ENCODE measurements at places on chromosomes 13 and 19.

DNA sequence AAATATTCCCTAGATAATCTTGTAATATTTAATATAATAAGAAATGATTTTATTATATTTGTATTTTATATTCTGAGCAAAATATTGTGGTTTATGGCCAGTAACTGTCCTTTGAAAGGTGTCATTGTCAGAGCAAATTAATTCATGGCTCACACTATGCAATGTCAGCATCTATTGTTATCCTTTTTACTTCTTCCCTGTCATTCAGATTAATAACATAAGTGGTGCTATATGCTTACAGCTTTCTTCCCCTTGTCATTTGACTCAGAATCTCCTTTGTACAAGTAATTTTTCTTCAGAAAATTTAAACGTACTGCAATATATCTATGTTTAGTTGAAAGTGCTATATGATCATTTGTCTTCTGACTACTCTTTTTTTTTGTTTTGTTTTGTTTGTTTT is 1738.2 kb upstream of the MIR17HG start:
- no peaks in the 10 kb centered on the region for H3K27me3 ChIP-seq
- no peaks in the 10 kb centered on the region for H3K36me3 ChIP-seq
- no peak overlapping the region for H3K27ac ChIP-seq
- H3K4me3 ChIP-seq: no peak overlapping the region
- H3K4me1 ChIP-seq: peaks cover 12% of the 10 kb centered on the region
- DNase-seq: no peak

DNA sequence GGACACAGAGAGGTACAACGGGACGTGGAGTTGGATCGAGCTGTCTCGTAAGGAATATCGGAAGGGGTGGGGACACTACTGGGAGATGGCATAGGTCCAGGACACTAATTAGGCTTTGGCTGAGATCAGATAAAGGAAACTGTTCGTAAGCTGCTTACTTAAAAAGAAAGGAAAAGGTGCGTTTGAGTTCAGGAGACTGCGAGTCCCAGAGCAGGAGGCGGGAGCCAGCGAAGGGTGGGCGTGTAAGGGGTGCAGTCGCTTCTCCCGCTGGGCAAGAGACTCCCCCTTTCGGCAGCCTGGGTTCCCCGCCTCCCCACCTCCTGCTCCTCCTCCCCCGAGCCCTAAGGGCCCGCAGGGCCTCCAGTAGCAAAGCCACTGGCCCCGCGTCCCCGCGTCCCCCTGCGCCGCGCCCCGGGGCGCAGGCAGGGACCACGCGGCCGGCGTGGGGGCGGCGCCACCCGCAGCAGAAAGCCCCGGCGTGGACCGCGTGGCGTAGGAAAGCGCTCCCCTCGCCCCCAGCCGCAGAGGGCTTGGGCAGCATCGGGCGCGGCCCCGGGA is 547 bp downstream of the ABCC4 start:
- no peaks in the 10 kb centered on the region for H3K36me3 ChIP-seq
- peak overlapping the region; percentile 79 for H3K4me3 ChIP-seq
- DNase-seq: peak; percentile 69
- H3K27me3 ChIP-seq: no peaks in the 10 kb centered on the region

DNA sequence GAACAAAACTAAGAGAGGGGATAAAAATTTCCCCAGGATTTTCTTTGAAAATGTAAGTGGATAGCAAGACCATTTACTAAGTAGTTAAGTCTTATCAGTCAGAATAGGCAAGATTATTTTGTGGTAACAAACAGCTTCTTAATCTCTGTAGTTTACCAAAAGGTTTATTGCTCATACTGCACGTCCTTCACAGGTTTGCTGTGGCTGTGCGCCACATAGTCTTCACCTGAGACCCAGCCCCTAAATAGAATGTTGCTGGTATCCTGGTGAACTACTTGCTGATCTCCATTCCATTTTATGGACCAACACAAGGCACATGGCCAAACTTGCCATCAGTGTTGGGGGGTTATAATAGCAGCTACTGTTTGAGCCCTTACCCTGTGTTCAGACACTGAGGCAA is 44.6 kb downstream of the FNDC3A start:
- peaks cover 19% of the 10 kb centered on the region for H3K36me3 ChIP-seq
- no peaks in the 10 kb centered on the region for H3K4me1 ChIP-seq
- H3K27ac ChIP-seq: no peak overlapping the region
- DNase-seq: no peak

DNA sequence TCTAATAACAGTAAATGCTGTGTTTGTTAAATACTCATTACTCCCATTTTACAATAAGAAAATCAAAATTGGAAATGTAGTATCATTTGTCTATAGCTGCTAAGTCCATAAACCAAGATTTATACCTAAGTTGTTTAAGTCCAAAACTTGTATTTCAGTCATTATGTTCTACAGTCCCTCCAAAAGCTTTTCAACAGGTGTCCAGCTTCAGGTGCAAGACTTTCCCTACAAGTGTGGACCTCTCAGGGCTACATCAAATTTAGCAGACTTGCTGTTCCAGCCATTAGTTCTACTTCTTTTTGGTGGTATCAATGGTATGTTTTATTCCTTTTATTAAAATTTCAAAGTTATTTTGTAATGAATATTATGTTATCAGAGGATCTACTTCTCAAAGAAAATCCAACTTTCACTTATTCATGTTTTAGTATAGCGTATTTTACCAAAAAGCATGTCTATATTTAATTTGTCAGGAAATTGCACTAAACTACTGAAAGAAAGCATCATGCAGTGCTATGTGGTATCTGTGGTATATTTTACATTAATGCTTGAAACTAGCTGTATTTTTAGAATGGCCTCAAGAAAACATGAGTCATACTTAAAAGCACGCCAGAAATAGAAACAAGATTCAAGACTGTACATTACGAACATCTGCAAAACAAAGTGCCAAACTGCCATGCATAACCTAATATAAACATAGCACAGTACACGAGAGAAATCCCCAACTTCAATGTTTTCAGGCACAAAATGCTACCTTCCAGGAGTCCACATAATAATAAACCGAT is 44.5 kb downstream of the VWA8 start:
- H3K27me3 ChIP-seq: no peaks in the 10 kb centered on the region
- H3K4me3 ChIP-seq: peak overlapping the region; percentile 11
- DNase-seq: peak; percentile 84
- peak overlapping the region; percentile 62 for H3K27ac ChIP-seq

DNA sequence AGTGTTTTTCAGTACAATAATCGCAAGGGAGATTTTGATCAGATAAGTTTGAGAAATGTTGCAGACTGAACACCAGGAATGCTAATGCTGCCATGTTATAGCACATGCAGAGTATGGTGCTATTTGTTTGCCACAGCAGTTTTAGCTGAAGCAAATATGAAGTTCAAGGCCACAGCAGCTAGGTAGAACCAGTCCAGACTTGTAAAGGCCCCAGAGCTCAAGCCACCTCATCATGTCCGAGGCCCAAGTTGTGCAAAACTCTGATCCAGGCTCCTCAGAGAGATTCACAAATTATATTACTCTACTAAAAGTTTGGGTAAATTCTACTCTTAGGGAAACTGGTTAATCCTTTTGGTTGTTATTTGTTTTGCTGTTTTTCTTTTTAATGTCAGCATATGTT is 2702.6 kb downstream of the PCDH9 start:
- no peaks in the 10 kb centered on the region for H3K27me3 ChIP-seq
- no peak for DNase-seq
- H3K36me3 ChIP-seq: no peaks in the 10 kb centered on the region
- no peak overlapping the region for H3K27ac ChIP-seq

DNA sequence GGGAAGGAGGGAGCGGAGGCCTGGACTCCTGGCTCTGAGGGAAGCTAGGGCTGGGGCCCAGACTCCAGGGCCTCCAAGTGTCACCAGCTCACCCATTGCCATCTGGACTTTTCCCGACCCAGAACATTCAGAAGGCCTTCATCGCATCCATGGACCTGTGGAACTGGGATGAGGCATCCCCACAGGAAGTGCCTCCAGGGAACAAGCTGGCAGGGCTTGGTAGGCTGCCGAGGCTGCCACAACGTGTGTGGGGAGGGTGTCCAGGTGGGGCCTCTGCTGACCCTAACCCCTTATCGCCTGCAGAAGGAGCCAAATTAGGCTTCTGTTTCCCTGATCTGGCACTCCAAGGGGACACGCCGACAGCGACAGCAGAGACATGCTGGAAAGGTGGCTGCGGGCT is 767 bp downstream of the ETV2 start:
- no peak overlapping the region for H3K4me3 ChIP-seq
- H3K4me1 ChIP-seq: peaks cover 43% of the 10 kb centered on the region
- no peak overlapping the region for H3K27ac ChIP-seq

DNA sequence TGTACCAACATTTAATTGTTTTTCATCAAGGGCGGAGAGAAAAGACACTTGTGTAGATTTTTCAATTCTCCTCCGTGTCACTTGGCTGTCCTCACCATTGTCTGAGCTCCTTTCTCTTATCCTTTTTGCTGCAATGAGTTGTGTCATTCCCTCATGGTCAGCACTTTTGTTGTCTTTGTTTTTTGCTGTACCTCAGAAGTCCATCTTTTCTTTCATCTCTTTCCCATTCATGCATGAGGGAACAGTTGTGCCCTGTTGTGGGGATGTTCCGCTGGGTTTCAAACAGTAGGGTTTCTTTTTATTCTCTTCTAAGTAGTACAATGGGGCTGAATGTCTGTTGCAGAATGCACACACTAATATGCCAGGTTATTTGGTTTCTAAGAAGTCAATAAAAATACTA is 222.6 kb downstream of the TM9SF2 start:
- no peak overlapping the region for H3K4me3 ChIP-seq
- no peak overlapping the region for H3K27ac ChIP-seq
- H3K27me3 ChIP-seq: no peaks in the 10 kb centered on the region
- no peaks in the 10 kb centered on the region for H3K36me3 ChIP-seq

- DNase-seq: peak; percentile 62
- no peak overlapping the region for H3K4me3 ChIP-seq
- no peaks in the 10 kb centered on the region for H3K4me1 ChIP-seq
- H3K27ac ChIP-seq: no peak overlapping the region
- H3K27me3 ChIP-seq: no peaks in the 10 kb centered on the region
Observed at GRCh38 chr19:17671906-17672305, 16.2 kb downstream of the UNC13A start.

DNA sequence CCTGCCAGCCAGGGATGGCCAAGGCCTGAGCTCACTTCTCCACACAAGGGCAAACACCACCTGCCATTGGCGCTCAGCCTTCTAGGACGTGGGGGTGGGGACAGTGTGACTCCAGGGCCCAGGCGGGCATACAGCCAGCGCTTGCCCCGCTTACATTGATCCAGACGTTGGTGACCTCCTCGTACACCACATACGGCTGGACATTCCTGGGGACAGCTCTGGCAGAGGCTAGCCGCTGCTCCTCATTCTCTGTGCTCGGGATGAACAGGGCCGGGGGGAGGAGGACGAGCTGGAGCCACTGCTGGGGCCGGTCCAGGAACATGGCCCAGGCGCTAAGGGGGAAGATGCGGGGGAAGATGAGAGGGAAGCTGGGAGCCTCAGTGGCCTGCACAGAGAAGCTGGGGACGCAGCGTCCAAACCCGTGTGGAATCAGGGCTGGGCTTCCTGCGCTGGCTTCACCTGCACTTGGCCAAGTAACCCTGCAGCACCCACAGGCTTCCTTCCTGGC is 25.1 kb upstream of the MYDGF start:
- no peak overlapping the region for H3K4me3 ChIP-seq
- H3K4me1 ChIP-seq: no peaks in the 10 kb centered on the region
- no peak for DNase-seq
- no peaks in the 10 kb centered on the region for H3K27me3 ChIP-seq
- no peak overlapping the region for H3K27ac ChIP-seq

GRCh38 chr19:45477713-45478453 is 10.1 kb downstream of the FOSB start:
- peaks cover 38% of the 10 kb centered on the region for H3K27me3 ChIP-seq
- peaks cover 21% of the 10 kb centered on the region for H3K4me1 ChIP-seq
- peak overlapping the region; percentile 67 for H3K4me3 ChIP-seq
- H3K27ac ChIP-seq: no peak overlapping the region
- DNase-seq: no peak

DNA sequence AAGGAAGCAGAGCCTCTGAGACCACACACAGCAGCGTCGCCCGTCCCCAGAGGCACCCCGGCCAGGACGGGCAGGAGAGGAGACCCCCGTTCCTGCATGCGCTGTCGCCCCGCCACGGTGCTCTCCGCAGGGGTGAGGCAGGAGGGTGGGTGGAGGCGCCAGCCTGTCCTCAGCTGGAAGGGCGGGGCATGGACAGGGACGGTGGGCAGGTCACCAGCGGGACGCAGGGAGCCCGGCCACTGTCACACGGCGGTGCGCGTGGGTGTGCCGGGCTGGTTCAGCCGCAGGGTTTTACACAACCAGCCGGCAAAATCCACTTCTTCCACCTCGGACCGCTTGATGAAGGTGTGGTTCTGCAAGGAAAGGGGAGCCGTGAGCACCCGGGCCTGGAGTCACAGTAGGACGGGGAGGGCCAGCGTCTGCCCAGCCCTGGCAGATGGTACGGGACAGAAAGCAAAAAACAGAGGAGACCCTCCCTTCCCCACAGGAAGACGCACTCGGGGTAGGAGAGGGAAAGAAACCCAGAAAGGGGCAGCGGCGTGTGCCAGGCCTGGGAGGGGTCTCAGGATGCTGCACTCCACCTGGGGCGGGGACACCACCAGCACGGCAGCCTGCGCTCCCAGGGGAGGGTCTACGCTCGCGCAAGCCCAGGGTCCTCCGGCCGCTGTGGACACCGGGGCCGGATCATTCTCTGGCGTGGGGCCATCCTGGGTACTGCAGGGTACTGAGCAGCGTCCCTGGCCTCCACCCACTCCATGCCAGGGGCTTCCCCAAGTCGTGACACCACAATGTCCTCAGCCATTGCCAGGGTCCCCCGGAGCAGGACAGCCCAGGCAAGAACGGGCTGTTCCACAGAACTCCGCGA is 23.9 kb upstream of the ZBTB7A start:
- H3K4me3 ChIP-seq: no peak overlapping the region
- no peaks in the 10 kb centered on the region for H3K27me3 ChIP-seq
- no peak for DNase-seq
- H3K36me3 ChIP-seq: peaks cover 24% of the 10 kb centered on the region
- H3K27ac ChIP-seq: no peak overlapping the region

GRCh38 chr13:98693756-98694155 is 58.7 kb downstream of the SLC15A1 start:
- H3K27ac ChIP-seq: no peak overlapping the region
- H3K4me3 ChIP-seq: no peak overlapping the region

DNA sequence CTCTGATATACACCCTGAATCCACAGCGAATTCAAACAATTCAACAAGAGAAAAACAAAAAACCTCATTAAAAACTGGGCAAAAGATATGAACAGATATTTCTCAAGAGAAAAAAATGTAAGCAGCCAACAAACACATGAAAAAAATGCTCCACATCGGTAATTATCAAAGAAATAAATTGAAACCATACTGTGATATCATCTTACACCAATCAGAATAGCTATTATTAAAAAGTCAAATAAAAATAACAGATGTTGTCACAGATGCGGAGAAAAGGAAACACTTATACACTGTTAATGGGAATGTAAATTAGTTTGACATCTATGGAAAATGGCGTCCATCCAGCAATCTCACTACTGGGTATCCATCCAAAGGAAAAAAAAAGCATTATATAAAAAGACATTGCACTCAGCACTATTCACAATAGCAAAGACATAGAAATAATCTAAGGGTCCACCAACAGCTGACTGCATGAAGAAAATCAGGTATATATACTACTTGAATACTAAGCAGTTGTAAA is 1495.0 kb upstream of the PCDH20 start:
- no peak overlapping the region for H3K4me3 ChIP-seq
- no peak overlapping the region for H3K27ac ChIP-seq
- no peak for DNase-seq
- H3K27me3 ChIP-seq: no peaks in the 10 kb centered on the region
- H3K36me3 ChIP-seq: no peaks in the 10 kb centered on the region
- no peaks in the 10 kb centered on the region for H3K4me1 ChIP-seq

- peak overlapping the region; percentile 43 for H3K27ac ChIP-seq
- H3K4me3 ChIP-seq: peak overlapping the region; percentile 52
Observed at GRCh38 chr19:2770055-2771013, 12.7 kb downstream of the SGTA start.

Measured in common myeloid progenitor, CD34-positive (primary cell).